Activated CD4-positive, alpha-beta T cell treated with anti-CD3 and anti-CD28 coated beads for 36 hours (primary cell): ENCODE measurements at places on chromosomes 2 and 18.
A peak's percentile ranks its signal among the peaks of the same experiment; 100 is the strongest.

DNA sequence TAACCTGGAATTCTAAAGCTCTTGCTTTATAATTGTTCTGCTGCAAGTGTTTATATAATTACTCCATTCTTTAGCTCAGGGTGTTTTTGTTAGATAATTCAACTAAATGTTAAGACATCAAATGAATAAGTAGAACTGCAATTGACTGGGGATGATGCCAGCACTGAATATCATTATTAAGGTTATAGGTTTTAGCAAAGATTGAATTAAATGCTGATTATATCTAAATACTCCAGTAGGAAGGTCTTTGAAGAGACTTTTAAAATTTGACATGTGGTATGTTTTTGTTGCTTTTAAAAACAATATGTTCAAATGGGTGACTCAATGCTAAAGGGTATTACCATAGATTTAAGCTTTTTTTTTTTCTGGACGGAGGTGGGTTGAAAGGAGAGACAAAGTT lies 170.1 kb upstream of the THUMPD2 start:
- no peak for DNase-seq

DNA sequence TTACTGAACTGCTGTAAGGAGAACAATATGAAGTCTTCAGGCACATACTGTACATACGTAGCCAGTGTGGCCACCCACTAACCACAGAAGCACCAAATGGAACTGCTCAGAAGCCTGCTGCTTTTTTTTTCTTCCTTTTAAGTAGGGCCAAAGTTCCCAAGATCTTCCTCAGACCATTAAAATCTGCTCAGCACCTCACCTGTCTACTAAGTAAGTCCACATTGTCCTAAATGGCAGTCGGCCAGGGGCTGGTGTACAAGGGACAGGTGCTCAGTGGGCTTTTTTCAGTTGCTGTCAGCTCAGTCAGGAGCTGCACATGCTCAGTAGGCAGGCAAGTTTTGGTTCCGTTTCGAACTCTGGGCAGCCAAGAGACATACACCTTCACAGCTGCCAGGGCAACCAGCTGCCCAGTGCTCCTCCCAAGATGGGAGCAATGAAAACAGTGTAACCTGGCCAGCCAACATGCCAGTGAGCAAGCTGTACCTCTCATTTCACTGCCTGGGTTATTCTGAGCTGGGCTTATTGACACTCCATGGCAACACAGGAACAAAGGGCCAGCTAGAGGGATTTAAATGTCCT lies 86.1 kb downstream of the ACVR1 start:
- peak; percentile 19 for DNase-seq

DNA sequence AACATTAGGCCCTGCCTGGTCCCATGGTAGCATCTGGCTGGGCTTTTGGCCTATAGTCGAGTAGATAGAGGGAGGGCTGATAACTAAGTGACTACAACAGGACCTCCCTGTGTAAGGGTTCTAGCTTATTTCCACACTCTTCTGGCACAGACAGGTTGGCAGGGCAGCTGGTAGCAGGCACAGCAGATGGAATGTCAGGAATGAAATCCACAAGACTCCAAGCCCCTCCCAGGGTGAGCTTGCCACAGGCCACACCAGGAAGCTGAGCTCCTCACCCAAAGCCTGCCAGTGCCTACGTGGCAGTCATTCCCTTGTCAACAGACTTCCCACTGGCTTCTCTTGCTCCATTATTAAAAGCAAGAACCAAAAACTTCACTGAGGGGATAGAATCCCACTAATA lies 20.7 kb upstream of the C1QL2 start:
- no peak for DNase-seq

- no peak for DNase-seq
Measured at GRCh38 chr2:57669570-57669969, 377.0 kb upstream of the VRK2 start.

- DNase-seq, result no peak
Measured at GRCh38 chr2:53473236-53473635, 294.4 kb upstream of the CHAC2 start.

DNA sequence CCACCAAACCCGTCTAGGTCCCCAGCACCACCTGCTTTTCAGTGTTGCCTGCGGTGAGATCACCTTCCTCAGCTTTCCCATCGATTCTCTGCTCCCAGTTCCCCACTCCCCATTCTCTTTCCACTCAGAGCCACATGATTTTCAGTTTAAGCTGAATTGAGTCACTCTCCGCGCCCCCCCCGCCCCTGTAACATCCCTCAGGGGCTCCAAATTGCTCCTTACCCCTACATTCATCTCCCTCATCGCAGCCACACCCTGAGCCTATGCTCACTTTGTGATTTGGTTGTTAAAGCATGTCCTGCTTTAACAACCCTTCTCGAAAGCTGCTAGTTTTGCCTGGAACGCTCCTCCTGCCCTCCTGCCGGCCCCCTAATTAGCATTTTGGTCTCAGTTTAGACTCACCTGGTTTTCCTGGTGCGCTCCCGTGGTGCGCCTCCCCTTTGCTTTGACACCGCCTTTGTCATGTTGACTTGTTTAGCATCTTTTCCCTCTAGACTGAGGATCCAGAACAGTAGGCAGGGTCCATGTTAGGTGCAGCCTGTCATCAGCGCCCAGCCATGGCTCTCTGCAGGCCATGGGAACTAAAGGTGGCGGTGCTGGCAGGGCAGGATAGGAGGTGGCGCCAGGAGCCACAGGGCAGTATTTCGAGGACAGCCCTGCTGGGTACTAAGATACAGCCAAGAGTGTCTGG lies 60.8 kb downstream of the ST3GAL5 start:
- no peak for DNase-seq

GRCh38 chr18:12296457-12296856 lies 11.6 kb upstream of the TUBB6 start:
- DNase-seq, result no peak

DNA sequence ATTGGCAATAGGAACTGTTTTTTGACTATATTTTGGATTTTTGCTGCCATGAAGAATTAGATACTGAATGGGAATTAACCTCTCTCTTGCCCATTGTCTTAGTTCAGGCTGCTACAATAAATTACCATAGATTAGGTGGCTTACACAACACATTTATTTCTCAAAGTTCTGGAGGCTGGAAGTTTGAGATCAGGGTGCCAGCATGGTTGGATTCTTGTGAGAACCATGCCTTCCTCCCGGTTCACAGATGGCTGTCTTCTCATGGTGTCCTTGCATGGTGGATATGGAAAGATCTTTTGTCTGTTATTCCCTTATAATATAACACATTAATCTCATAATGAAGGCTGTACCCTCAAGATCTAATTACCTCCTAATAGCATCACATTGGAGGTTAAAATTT lies 836.4 kb downstream of the SLC4A3 start:
- no peak for DNase-seq

DNA sequence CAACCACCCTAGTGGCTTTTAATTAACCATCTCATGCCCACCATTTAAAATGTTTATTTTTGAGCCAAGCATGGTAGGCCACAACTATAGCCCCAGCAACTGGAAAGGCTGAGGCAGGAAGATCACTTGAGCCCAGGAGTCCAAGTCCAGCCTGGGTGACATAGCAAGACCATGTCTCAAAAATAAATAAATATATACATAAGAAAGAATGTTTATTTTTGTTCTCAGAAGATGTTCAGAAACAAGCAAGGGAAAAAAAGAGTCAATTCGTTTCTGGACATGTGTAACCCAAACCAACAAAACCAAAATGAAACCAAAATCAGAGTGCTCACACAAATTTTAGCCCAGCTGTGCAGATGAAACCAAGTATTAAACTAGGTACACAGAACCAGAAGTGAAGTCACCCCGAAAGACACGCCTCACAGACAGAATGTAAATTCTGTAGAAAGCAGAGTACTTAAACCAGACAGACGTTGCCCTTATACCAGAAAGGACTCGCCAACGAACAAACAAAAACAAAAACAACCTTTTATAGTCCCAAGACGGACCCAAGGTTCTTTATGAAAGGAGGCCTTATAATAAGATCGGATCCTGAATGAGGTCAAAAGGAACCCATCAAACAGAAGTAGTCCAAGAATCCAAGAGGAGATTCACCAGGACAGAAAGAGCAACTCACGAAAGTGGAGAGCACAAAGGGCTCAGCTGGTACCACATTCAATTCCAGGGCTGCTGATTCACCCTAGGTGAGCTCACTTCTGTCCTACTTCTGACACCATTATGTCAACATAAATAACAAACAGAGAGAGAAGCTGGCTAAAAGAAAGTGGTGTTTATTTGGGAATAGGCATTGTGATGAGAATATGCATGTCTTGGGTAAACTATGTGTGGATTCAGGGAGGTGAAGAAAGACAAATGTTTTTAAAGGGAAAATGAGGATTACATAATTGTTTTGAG lies 31.8 kb upstream of the MTCL1 start:
- no peak for DNase-seq

- no peak for DNase-seq
Measured at GRCh38 chr2:124325667-124326440, 300.8 kb downstream of the CNTNAP5 start.

- no peak for DNase-seq
Measured at GRCh38 chr2:141062031-141062430, 1068.8 kb downstream of the LRP1B start.

- peak; percentile 52 for DNase-seq
Measured at GRCh38 chr2:172462849-172463381, 35.5 kb downstream of the ITGA6 start.

DNA sequence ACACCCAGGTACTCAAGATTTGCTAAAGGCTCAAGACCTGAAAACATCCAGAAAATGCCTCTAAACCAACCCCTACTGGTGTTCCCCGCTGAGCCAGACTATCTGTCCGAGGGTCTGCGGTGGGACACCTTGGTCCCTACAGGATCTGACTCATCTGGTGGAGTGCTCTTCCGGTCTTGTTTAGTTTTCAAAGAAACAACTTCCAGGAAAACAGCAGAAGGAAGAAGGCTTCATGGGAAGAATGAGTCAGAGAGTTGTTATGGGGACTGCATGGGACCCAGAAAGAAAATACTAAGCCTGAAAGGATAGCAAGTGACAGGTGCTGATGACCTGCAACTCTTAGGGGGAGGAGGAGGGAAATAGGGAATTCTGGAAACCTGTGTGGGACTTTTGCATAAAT lies 41.3 kb downstream of the ZFP36L2 start:
- no peak for DNase-seq

- peak; percentile 54 for DNase-seq
Measured at GRCh38 chr2:199458806-199459285, 1.1 kb upstream of the SATB2 start.

DNA sequence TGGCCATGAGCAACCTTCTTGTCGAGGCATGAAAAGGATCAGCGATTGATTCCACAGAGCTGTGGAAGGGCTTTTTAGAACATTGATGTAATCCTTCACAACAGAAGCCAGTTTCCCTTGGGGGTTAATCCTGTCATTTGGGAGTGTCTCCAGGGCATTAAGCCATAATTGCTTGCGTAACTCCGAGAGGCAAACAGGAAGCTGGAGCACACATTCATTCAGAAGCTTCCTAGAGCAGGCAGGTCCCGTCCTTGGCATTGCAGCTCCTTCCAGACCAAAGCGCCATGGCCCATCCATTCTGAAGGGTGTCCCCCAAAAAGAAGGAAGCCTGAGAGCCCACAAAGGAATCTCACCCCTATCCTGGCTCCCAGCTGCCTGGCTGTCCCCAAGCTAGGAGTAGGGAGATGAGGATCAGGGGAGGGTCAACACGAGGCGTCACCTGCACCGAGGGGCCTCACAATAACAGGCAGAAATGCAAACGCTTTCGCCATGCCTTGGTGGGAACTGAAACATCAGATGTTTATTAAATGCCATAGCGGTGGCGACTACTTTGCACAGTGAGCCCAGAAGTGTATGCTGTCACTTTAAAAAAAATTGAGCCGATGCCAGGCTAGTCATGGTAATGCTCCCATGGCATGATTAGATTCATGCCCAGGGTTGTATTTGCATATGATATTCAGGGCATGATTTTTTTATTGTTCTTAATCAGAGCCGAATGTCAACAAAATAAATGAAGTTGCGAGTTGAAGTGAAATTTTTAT lies 339.4 kb downstream of the BCL11A start:
- no peak for DNase-seq

DNA sequence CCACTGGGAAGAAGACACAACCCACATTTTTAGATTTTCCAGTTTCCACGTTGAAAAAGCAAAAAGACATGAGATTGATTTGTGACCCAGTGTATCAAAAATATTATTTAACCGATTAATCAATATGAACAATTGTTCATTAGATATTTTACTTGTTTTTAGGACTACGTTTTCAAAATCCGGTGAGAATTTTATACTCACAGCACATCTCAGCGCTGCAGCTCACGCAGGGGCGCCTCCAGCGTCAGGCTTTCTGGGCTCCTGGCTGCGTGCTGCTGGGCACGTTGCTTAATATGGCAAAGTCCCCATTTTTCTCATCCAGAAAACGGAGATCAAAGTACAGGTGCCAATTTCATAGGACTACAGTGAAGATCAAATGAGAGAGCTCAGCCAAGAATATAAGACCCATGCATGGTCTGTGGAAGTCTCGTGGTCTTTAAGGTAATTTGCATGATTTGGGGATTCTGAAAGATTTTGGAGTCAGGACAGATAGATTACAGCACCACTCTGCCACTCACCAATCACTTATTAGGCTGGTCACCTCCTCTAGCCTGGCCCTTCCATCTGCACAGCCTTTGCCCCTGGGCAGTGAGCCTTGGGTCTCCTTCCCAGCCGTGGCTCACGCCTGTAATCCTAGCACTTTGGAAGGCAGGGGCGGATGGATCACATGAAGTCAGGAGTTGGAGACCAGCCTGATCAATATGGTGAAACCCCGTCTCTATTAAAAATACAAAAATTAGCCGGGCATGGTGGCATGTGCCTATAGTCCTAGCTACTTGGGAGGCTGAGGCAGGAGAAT lies 36.2 kb downstream of the PTPN18 start:
- DNase-seq, result peak; percentile 58

DNA sequence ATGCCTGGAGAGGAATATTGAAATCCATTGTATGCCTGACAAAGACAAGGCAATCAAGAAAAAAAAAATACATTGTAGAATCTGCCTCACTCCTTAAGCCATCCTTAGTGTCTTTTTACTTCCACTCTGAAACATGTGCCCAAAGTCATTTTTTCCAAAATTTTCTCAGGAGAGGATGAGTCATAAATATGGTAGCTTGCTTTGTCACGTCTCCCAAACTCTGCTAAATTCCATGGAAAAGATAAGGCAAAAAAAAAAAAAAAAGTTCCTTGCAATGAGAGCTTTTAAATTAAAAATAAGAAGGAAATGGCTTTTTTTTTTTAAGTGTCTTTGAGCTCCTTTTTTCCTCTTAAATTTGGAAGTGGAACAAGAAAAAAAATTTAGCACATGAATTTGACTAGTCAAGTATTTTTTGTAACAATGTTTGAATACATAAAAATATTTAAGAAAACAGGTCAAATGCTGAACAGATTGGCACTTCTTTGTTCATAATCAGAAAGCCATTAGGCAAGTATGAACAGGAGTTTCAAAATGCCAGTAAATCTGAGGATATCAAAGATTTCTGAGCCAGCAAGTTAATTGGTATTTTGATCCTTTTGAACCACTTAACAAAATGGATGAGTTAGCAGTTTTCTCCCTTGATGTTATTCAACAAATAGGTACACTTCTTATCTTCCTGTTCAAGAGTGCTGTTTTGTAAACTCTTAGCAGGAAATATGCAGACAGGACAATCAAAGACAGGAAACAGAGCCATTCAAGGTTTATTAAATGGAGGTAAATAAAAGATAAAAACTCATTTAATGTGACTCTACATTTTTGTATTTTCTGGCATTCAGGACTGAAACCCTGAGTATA lies 247.3 kb upstream of the SP5 start:
- DNase-seq, result no peak
